ENCODE measurements at places on chromosomes 1 and 21. TPM values are rescaled to one million over a fixed set of nuclear protein-coding genes. Genes with fewer than 3 reads are reported as not detected.
A peak's percentile ranks its signal among the peaks of the same experiment; 100 is the strongest.

DNA sequence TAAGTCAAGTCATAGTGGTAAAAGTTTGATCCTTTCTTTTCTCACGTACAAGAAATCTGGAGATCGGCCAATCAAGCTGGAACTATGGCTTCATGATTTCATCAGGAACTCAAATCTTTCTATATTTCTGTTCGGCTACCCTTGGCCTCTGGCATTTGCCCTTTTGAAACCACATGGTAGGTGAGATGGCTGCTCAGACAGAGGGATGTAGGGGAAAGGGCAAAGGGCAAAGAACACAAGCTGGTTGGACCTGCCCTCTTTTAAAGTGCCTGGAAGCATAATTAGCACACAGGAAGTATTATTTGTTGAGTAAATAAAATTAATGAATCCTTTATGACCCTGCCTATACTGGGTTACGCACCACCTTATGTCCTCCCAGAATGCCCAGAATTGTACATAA is 11.5 kb upstream of the RGS1 start:
- no peaks in the 10 kb centered on the region for H3K27me3 ChIP-seq
- H3K36me3 ChIP-seq = no peaks in the 10 kb centered on the region
- no peak overlapping the region for H3K4me3 ChIP-seq

DNA sequence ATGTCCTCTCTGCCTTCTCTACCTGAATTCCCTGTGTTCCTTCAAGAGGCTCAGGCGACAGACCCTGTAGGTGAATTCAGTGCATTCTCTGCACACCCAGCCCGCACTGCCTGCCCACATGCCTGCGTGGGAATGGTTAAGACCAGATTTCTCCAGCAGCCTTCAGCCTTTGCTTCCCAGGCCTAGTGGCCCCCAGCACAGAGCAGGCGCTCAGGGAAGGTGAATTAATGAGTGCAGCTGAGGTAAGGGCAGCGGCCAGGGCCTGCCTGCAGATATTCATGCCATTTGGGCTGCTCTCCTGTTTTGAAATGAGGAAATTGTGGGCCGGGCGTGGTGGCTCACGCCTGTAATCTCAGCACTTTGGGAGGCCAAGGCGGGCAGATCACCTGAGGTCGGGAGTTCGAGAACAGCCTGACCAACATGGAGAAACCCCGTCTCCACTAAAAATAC is 45.5 kb downstream of the IER5 start:
- DNase-seq = no peak
- H3K4me3 ChIP-seq = no peak overlapping the region
- no peak overlapping the region for H3K27ac ChIP-seq

DNA sequence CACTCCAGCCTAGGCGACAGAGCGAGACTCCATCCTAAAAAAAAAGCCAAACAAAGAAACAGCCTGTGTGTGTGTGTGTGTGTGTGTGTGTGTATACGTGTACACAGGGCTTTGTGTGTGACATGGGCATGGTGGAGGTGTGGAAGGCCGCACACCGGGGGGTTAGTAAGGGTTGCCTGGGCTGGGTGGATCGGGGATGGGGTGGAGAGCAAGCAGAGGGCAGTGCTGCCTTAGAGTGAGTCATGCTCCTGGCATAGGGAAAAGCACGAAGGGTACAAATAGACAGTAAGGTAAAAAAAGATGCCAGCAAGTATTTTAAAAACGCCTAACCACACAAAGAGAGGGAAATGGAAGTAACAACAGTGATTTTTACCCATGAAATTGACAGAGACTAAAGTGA is 6.2 kb downstream of the PRMT2 start:
- H3K4me3 ChIP-seq = no peak overlapping the region
- DNase-seq = no peak
- H3K4me1 ChIP-seq = peaks cover 50% of the 10 kb centered on the region
- H3K27ac ChIP-seq = no peak overlapping the region

- no peak overlapping the region for H3K27ac ChIP-seq
- no peak overlapping the region for H3K4me3 ChIP-seq
- H3K27me3 ChIP-seq = no peaks in the 10 kb centered on the region
- H3K4me1 ChIP-seq = no peaks in the 10 kb centered on the region
- no peaks in the 10 kb centered on the region for H3K36me3 ChIP-seq
These were observed 11.0 kb downstream of the YIPF1 start for GRCh38 chr1:53878492-53879105.

GRCh38 chr21:44926331-44927101 is 5.8 kb upstream of the ITGB2 start:
- no peak overlapping the region for H3K4me3 ChIP-seq
- no peak for DNase-seq
- H3K27me3 ChIP-seq = no peaks in the 10 kb centered on the region
- H3K36me3 ChIP-seq = no peaks in the 10 kb centered on the region

DNA sequence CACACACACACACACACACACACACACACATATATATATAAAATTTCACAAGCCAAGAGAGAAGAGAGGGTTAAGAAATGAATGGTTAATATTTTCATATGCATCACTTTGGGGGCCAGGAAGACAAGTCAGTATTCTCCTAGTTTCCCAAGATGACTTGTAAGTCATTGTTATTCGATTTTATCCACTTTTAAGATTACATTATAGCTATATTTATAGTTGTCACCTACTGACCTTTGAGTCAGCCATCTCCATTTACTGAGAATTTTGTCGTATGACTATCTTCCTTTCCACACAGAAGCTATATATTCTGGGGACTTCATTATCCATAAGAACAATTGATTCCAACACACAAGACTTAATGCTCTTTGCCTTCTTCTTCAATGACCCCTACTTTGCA is 8.9 kb downstream of the LYST start:
- no peaks in the 10 kb centered on the region for H3K27me3 ChIP-seq
- H3K36me3 ChIP-seq = no peaks in the 10 kb centered on the region
- peaks cover 46% of the 10 kb centered on the region for H3K4me1 ChIP-seq

- no peaks in the 10 kb centered on the region for H3K27me3 ChIP-seq
- no peaks in the 10 kb centered on the region for H3K4me1 ChIP-seq
- DNase-seq = no peak
- H3K36me3 ChIP-seq = no peaks in the 10 kb centered on the region
These were observed 104.5 kb upstream of the AJAP1 start for GRCh38 chr1:4549930-4550329.

- peaks cover 7% of the 10 kb centered on the region for H3K4me1 ChIP-seq
- DNase-seq = no peak
- H3K36me3 ChIP-seq = peaks cover 43% of the 10 kb centered on the region
- no peaks in the 10 kb centered on the region for H3K27me3 ChIP-seq
These were observed 52.3 kb upstream of the ADAM30 start for GRCh38 chr1:119948342-119949214.

- DNase-seq = no peak
- peaks cover 48% of the 10 kb centered on the region for H3K4me1 ChIP-seq
These were observed 35.4 kb downstream of the AK2 start for GRCh38 chr1:33001282-33001681.

- H3K4me3 ChIP-seq = no peak overlapping the region
- peaks cover 26% of the 10 kb centered on the region for H3K4me1 ChIP-seq
- peak overlapping the region; percentile 66 for H3K27ac ChIP-seq
- DNase-seq = no peak
- H3K36me3 ChIP-seq = no peaks in the 10 kb centered on the region
These were observed 77.4 kb downstream of the PSMG1 start for GRCh38 chr21:39105836-39106235.

DNA sequence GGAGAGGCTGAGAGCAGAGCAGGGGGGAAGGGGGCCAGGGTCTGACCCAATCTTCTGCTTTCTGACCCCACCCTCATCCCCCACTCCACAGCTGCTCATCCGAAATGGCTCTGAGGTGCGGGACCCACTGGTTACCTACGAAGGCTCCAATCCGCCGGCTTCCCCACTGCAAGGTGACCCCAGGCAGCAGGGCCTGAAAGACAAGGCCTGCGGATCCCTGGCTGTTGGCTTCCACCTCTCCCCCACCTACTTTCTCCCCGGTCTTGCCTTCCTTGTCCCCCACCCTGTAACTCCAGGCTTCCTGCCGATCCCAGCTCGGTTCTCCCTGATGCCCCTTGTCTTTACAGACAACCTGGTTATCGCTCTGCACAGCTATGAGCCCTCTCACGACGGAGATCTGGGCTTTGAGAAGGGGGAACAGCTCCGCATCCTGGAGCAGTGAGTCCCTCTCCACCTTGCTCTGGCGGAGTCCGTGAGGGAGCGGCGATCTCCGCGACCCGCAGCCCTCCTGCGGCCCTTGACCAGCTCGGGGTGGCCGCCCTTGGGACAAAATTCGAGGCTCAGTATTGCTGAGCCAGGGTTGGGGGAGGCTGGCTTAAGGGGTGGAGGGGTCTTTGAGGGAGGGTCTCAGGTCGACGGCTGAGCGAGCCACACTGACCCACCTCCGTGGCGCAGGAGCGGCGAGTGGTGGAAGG is 17.1 kb upstream of the HDAC1 start:
- H3K27me3 ChIP-seq = no peaks in the 10 kb centered on the region
- no peaks in the 10 kb centered on the region for H3K36me3 ChIP-seq
- DNase-seq = no peak
- no peaks in the 10 kb centered on the region for H3K4me1 ChIP-seq

GRCh38 chr1:187110351-187110750 is 281.6 kb downstream of the PLA2G4A start:
- no peak overlapping the region for H3K27ac ChIP-seq
- H3K36me3 ChIP-seq = no peaks in the 10 kb centered on the region
- H3K4me3 ChIP-seq = no peak overlapping the region
- no peaks in the 10 kb centered on the region for H3K4me1 ChIP-seq
- H3K27me3 ChIP-seq = no peaks in the 10 kb centered on the region

- no peak overlapping the region for H3K4me3 ChIP-seq
- no peak overlapping the region for H3K27ac ChIP-seq
- H3K36me3 ChIP-seq = no peaks in the 10 kb centered on the region
- H3K4me1 ChIP-seq = peaks cover 7% of the 10 kb centered on the region
- no peak for DNase-seq
- no peaks in the 10 kb centered on the region for H3K27me3 ChIP-seq
These were observed 42.9 kb downstream of the ERG start for GRCh38 chr21:38455403-38455802.

DNA sequence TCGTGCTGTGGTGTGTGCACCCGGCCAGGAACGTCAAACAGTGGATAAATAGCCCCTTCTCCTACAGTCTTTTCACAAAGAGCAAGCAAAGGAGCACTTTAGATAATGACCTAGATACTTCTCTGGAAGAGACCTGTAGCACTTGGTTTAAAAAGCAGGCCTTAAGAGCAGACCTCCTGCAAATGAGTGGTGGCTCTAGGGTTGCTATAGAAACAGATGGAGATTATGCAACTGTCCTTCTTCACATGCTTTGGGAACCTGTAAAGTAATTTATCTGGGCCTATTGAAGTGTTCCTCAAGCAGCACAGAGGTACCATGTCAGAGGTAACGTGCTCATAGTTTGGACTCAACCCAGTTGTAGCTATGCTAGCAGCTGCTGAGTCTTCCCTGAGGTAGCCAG is 208.2 kb upstream of the KIAA0040 start:
- H3K36me3 ChIP-seq = no peaks in the 10 kb centered on the region
- no peak overlapping the region for H3K27ac ChIP-seq
- no peaks in the 10 kb centered on the region for H3K27me3 ChIP-seq
- H3K4me3 ChIP-seq = no peak overlapping the region
- DNase-seq = no peak
- H3K4me1 ChIP-seq = peaks cover 7% of the 10 kb centered on the region

DNA sequence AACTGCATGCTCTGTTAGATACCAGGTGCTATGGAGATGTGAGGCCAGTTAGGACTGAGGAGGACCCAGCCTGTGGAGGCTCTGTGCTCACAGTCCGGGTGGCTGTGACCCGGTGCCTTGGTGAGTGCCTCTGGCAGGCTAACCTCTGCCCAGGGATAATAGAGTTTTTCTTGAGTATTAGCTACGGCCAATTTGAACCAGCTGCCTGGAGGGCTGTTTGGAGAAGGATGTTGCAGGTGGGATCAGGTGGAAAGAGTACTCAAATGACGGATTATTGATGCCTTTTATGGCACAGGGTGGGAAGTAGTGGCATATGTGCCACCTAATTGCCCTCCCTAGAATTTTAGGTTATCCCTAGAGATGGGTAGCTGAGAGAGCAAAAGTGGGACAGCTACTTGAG is 182.7 kb downstream of the GRIK3 start:
- H3K27me3 ChIP-seq = no peaks in the 10 kb centered on the region
- no peak for DNase-seq
- no peaks in the 10 kb centered on the region for H3K4me1 ChIP-seq
- H3K27ac ChIP-seq = no peak overlapping the region

GRCh38 chr1:209291715-209292114 is 291.8 kb upstream of the CAMK1G start:
- no peaks in the 10 kb centered on the region for H3K27me3 ChIP-seq
- H3K4me3 ChIP-seq = no peak overlapping the region
- H3K4me1 ChIP-seq = no peaks in the 10 kb centered on the region
- H3K36me3 ChIP-seq = no peaks in the 10 kb centered on the region
- no peak for DNase-seq
- H3K27ac ChIP-seq = no peak overlapping the region

GRCh38 chr1:235545292-235545930 is 41.2 kb upstream of the B3GALNT2 start:
- H3K27me3 ChIP-seq = no peaks in the 10 kb centered on the region
- no peaks in the 10 kb centered on the region for H3K36me3 ChIP-seq
- peaks cover 5% of the 10 kb centered on the region for H3K4me1 ChIP-seq
- DNase-seq = no peak
- H3K4me3 ChIP-seq = no peak overlapping the region
- H3K27ac ChIP-seq = no peak overlapping the region

GRCh38 chr21:36535618-36536241 is 55.8 kb upstream of the CLDN14 start:
- H3K4me1 ChIP-seq = no peaks in the 10 kb centered on the region
- H3K36me3 ChIP-seq = no peaks in the 10 kb centered on the region
- no peak overlapping the region for H3K27ac ChIP-seq
- DNase-seq = no peak

GRCh38 chr1:10007169-10007568 is 10.1 kb downstream of the RBP7 start:
- H3K27ac ChIP-seq = no peak overlapping the region
- no peak for DNase-seq
- H3K4me1 ChIP-seq = no peaks in the 10 kb centered on the region
- H3K36me3 ChIP-seq = no peaks in the 10 kb centered on the region

DNA sequence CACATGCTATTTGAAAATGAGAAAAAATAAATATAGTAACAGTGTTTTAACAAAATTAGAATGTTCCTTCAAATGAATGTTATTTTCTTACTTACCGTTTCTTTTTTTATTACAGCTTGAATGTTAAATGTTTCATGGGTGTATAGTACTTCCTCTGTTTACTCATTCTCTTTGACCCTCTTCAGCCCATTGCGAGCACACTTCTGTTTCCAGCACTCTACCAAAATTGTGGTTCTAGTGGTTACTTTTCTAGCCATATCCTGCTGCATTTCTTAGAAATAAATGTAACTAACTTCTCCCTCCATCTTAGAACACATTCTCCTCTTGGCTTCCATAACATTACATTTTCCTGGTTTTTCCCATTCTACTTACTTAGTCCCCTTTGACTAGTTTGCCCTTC is 190.0 kb upstream of the C1orf105 start:
- no peak overlapping the region for H3K27ac ChIP-seq
- no peaks in the 10 kb centered on the region for H3K27me3 ChIP-seq
- DNase-seq = no peak
- H3K4me1 ChIP-seq = no peaks in the 10 kb centered on the region
- H3K4me3 ChIP-seq = no peak overlapping the region

The IFI16 gene
- total RNA-seq = 101 TPM

The FCRL1 gene
- total RNA-seq = 0.49 TPM

The OR2L3 gene
- total RNA-seq = not detected

The HRNR gene
- total RNA-seq = not detected

The MYBPH gene
- not detected for total RNA-seq

The ARTN gene
- total RNA-seq = 17.4 TPM

The CD84 gene
- 8.1 TPM for total RNA-seq

The TOR1AIP2 gene
- 53.8 TPM for total RNA-seq

The PPIH gene
- 30.0 TPM for total RNA-seq

The SH3BGR gene
- total RNA-seq = 1.2 TPM

The MRAP gene
- total RNA-seq = 3.9 TPM

The SPAG17 gene
- 10.1 TPM for total RNA-seq
